ENCODE measurements at places on chromosomes 5 and 9.

DNA sequence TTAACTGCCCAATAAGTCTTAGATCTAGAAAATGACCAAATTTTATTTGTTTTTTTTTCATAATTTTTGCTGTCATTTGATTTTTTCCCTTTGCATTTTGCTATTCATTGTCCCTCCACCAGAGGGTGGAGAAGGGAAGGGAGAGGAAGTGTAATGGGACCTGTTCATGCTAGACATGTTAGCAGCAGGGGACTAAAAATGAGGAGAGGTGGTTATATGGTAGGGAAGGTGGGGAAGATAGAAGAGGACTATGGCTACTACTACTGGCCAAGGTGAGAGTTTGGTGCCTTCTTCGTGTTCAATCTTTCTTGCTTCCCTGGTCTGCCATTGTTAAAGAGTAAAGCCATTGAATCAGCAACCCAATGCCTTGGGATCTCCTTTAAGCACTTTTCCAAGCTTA is 6.4 kb downstream of the GRIA1 start:
- no peak for DNase-seq

DNA sequence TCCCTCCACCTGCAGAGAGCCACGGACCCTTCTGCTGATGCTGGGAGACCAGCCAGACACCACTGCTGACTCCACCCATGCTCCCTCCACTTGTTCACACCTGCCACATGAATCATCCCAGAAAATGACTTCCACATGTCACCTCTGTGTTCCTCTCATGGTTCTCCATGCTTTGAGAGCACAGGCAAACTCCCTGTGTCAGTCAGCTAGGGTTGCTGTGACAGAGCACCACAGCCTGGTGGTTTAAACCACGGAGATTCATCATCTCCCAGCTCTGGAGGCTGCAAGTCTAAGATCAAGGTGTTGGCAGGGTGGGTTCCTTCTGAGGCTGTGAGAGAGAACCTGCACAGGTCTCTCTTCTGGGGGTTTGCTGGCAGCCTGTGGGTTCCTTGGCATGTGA is 381.4 kb downstream of the GADD45G start:
- DNase-seq = no peak

DNA sequence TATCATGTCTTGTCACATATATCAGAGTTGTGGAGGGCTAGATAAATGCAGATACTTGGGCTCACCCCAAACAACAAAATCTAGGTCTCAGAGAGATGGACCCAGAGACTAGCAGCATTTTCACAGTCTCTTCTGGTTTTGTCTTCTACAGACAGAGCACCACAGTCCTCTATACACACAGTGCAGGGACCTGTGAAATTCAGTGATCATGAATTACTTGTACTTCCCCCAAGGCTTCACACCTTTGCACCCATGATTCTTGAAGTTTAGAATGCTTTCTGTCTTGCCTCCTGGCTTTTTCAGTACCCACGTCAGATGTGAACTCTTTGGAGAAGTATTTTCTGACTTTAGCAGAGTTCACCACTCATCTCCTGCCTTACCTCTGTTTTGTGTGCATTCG is 371.5 kb upstream of the PRR16 start:
- DNase-seq = no peak

DNA sequence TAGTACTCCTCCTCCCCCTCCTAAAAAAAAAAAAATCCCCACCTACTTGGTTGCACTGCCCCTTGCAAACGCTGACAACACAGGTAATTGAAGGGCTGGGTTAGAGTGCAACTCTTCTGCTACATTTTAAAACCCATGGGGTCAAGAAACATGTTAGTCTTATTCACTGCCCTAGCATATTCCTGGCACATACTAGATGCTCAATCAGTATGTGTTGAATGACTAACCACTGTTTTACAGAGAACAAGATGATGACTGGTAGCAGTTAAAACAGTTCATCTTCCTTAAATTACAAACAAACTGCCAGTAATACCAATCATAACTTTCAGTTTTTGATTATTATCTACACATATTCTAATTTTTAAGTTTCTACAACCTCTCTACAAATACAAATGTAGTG is 124.4 kb downstream of the NFIB start:
- DNase-seq = no peak

DNA sequence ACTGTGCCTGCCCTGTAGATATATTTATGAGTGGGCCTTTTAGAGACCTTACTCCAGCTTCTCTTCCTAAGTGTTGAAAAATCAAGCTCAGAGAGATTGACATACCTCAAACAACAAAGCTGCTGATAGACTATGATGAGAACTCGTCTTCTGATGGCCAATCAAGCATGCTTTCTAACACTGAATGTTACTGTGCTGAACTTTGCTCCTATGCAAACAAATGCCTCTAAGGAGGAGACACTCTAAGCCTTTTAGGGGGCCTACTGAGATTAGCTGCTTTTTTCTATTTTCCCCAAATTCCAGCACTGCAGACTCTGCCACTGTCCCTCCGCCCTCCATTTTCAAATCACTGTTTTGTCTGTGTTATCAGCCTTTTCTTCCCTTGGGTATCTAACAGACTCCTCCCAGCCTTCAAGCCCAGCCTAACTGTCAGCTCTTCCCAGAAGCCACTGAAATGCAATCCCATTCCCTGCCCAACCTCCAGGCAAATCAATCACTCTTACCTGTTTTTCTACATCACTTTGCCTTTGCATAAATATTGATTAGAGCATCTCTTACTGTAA is 39.5 kb downstream of the TXNDC8 start:
- no peak for DNase-seq

- DNase-seq = no peak
Observed at GRCh38 chr5:144183254-144183889, 12.7 kb downstream of the KCTD16 start.

- DNase-seq = no peak
Observed at GRCh38 chr5:113202287-113202686, 225.7 kb downstream of the DCP2 start.

- DNase-seq = no peak
Observed at GRCh38 chr9:133284362-133284761, 9.4 kb upstream of the ABO start.

DNA sequence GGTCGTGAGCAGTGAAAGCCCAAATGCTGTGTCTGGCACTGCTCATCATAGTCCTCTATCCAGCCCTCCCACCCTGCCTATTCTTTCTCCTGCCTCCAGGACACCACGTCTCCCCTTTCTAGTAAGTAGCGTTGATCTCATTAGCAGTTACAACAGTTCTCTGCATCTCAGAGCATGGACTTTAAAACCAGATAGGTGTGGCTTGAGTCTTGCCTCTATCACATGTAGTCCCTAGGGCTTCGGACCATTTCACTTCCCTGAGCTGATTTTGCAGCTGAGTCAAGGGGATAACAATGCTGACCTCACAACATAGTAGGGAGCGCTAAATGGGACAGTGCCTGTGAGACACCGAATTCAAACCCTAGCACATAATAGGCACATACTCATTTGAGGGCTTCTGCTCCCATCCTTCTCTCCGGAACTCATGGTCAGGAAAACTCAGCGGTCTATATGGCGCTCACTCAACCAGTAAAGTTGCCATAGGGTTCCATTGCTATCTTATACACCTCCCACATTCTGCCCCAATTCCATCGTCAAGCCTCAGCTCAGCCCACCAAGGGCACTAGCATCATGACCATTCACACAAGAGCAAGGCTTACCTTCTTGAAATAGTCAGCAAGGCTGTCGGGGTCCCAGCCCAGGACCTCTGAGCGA is 515 bp downstream of the LCP2 start:
- no peak for DNase-seq

- DNase-seq = no peak
Observed at GRCh38 chr5:124923131-124923530, 176.7 kb upstream of the ZNF608 start.

DNA sequence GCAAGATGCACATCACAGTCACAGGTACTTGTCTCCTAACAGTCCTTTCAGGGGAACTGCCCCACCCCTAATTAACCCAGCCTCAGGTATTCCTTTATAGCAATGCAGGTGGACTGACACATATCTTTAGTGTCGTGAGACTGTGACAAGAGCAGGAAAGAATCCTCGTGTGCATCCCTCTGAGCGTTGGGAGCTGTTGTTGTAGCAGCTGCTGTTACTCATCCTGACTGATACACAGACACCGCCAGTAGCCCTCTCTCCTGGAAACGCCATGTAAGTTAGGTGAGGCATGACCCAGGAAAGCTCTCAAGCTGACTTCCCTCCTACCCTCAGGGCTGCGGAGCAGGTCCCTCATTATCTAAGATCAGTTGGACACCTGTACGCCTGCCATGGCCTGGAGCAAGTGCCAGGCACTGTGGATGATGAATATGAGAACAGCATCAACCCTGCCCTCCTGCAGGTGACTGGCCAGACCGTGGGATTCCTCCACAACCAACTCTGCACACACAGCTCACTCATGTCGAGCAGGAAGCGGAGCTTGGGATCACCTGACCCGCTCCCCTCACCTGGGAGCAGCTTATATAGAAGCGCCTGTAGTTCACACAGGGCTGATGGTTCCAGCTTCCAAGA is 10.2 kb upstream of the LCN15 start:
- DNase-seq = no peak

GRCh38 chr5:133293960-133294359 is 242.1 kb downstream of the HSPA4 start:
- no peak for DNase-seq

- DNase-seq = no peak
Observed at GRCh38 chr9:107154766-107155165, 128.3 kb upstream of the RAD23B start.

DNA sequence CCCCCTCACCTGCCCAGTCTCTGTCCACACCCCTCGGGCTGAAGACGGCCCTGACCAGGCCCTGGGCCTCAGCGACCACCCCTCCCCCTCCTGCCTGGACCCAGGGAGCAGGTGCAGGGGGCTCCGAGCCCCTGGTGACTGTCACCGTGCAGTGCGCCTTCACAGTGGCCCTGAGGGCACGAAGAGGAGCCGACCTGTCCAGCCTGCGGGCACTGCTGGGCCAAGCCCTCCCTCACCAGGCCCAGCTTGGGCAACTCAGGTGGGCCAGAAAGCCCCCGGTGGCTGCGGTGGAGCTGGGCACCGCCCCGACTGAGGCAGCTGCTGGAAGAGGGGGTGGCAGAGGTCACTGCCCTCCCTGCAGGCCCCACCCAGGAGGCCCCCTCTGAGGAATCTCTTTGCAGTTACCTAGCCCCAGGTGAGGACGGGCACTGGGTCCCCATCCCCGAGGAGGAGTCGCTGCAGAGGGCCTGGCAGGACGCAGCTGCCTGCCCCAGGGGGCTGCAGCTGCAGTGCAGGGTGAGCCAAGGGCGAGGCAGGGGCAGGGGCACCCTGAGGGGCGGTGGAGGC is 7.7 kb downstream of the ENTPD8 start:
- no peak for DNase-seq

DNA sequence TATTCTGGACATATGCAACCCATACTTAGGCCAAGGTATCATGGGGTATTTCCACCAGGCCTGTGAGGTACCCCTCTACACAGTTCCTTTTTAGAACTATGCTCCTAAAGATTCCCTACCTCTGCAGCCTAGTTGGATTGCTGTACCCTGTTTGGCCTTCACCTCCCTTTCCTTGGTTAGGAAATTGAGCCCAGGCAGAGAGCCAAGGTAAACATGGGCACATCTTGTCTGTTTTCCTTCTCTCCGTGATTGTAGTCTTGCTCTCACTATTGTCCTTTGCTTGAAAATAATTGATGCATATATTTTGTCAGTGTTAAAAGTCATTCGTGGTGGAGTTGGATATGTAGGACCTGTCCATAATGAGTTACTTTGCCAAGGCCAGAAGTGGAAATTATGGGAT is 26.7 kb downstream of the BDP1 start:
- DNase-seq = no peak

DNA sequence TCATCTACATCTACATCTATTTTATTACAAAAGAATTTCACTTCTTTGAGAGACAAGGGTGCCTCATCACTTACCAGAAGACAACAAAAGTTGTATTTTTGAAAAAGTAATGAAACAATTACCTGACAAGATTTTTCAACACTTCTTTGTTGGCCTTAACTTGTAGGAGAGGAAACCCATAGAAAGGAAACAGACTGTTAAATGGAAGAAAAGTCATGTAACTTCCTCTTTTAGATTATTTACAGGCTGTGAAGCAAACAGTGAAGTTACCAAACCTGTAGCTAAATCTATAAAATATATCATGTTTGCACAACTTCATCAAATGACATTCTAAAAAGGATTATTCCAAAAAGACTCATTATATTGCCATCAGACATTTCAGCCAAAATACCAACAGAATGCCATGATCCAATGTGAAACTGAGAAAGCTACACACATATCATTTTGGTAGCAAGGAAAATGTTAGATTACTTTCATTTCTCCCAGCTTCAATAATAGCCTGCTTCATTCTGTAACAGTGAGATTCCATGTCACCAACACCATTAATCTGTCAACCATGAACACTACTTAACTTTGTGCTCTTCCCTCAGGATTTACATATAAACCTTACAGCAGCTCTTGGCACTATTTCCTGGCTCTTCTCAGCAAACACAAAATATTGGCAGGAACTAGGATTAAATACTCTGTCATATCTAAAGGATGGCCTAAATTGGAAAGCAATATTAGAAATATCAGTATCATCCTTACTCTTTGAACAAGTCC is 122.5 kb downstream of the MCTP1 start:
- no peak for DNase-seq

DNA sequence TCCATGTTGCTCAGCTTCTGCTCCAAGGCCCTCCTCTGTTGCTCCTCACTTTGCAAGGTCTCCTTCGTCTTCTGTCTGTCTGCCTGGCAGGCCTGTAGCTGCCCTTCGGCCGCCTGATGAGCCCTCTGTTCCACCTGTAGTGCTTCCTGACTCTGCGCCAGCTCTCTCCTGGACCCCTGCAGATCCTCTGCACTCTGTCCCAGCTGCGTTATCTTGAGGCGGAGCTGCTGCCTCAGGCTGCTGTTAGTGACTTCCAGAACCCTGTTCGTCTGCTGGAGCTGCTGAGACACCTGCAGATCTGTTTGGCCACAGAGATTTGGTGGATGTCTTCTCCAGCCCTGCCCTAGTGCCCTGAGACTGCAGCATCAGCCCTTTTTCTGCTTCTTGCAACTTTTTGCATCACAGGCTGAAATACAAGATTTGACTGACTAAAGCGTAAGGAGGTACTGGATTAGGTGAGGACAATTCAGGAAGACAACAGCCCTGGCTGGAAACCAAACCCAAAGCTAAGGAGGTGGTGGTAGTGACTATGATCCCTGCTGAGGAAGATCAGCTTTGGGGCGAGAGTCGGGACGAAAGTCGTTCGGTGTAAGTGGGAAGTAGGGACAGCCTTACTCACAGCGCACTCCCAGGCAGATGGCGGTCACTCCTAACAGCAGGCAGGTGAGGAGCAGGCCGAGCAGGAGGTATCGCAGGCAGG is 2.1 kb downstream of the CD72 start:
- DNase-seq = no peak

DNA sequence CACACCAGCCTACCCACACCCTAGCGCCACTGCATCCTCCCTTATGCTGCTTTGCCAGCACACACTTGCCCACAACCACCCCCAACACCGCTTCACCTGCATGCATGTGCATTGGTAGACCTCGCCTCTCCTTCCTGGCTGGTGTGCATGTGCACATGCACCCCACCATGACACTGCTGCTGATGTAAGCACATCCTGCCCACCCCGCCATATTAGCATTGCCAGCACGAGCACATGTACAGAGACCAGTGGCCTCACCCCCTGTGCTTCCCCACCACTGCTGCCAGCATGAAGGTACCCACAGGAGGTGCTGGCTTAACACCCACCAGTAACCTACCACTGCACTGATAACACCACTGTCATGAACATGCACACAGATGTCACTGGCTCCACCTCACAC is 218.2 kb downstream of the SLCO4C1 start:
- DNase-seq = no peak

GRCh38 chr9:28616310-28616709 is 1043.0 kb upstream of the C9orf72 start:
- no peak for DNase-seq

All from KG1 (cell line).